GM23338 (cell line): ENCODE measurements at places on chromosomes 4 and X.

GRCh38 chrX:7059214-7059838 is 88.2 kb upstream of the STS start:
- DNase-seq, result no peak

DNA sequence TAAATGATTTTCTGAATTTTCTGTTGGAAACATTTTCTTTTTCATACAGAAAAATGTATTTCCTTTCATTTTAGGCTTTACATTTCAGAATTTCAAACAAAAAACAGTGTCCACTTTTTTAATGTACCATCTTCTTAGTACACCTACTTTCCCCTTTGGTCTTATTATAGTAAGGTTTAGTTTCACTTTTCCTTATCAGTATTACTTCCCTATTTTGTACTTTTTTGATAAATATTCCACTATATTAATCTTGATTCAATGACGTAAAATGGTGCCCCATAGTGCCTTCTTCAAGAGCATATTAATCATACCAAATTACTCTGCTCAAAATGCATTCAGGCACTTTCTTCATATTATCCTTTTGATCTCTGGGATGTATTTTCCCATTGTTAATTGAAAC is 52.5 kb downstream of the BANK1 start:
- no peak for DNase-seq

GRCh38 chr4:2691952-2692435 is 64.1 kb downstream of the TNIP2 start:
- DNase-seq, result no peak

- no peak for DNase-seq
Measured at GRCh38 chr4:124121461-124121971, 591.0 kb downstream of the ANKRD50 start.

DNA sequence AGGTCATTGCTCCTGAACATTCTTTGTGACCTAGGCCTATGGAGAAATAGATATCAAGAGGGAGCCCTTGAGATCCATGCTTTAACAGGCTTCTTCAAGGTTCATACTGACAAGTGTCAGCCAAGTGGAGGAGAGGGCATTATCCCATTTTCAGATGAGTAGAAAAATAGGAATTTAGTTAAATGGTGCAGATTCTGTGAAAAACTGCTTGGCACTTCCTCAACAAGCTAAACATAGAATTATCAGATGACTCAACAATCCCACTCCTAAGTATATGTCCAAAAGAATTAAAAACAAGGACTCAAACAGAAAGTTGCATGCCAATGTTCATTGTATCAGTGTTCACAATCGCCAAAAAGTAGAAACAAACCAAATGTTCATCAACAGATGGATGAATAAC is 43.8 kb upstream of the KCNIP4 start:
- DNase-seq, result no peak

- DNase-seq, result peak; percentile 41
Measured at GRCh38 chr4:76610751-76611547, 175.9 kb downstream of the SHROOM3 start.

DNA sequence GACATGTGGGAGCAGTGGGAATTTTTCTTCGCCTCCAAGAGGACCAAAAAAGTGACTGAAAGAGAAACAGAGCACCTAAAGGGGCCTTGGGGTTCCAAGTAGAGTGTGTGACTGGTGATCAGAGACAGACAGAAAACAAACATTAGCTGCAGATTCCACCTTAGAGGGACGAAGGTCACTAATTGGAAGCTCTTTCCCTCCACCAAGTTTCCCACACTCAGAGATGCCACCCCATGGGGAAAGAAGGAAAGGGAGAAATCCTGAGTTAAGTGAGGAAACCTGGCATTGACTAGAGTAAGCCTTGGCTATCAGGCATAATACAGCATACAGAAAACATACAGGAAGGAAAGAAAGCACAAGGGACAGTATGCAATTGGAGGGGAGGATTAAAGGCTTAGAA is 90.9 kb downstream of the HNRNPD start:
- DNase-seq, result peak; percentile 16

DNA sequence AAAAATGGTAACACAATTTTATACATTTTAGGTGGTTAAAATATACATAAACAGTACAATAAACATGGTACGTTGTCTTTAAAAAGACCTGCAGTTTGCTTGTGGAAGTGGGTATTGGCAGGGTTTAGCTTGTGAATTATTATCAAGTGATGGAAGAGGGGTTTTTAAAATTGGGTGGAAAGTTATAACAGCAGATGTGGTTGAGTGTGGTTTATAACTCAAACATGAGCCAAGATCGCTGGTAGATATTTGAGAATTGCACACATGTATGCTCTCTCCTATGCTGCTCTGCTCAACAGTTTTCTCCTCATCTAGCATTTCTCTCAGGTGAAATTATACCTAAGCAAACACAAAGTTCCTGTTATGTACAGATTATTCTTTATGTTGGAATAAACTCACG is 14.0 kb downstream of the EPGN start:
- DNase-seq, result no peak

- no peak for DNase-seq
Measured at GRCh38 chrX:3271183-3271833, 75.1 kb downstream of the MXRA5 start.

GRCh38 chrX:67749536-67749935 is 205.7 kb downstream of the AR start:
- no peak for DNase-seq

DNA sequence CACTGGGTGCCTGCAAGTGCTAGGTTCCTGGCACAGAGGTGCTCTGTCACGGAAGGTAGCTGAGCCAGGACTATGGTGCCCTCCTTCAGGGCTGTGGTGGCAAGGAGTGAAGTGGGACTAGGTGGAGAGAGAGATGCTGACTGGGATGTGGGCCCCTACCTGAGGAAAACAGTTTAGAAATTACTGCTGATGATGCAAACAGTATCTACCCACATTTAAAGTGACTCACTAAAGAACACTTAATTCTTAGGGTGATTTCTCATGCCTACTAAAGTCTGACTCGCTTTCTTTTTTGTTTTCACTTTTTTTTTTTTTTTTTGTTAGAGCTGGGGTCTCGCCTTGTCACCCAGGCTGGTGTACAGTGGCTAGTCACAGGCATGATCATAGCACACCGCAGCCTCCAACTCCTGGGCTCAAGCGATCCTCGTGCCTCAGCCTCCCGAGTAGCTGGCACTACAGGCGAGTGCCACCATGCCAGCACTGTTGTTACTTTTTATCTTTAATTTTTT is 3.1 kb downstream of the ZNF185 start:
- DNase-seq, result no peak

- DNase-seq, result peak; percentile 82
Measured at GRCh38 chr4:165355900-165356300, 22.9 kb upstream of the CPE start.

- DNase-seq, result no peak
Measured at GRCh38 chr4:121221608-121222007, 57.5 kb upstream of the TNIP3 start.

DNA sequence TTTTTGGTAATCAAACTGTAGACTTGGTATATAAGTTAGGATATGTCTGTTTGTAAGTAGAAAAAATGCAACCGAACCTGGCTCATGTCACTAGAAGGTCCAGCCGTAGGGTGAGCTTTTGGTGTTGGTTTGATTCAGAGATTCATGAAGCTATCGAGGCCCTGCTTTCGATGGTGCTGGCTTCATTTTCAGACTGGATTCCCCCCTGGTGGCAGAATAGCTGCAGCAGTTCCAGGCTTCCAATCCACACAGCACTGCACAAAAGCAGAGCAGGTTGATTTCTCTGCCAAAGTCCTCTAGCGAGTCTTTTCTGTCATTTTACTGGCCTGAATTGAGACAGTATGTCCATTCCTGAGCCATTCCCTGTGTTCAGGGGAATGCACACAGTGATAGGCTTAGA is 33.1 kb downstream of the PDK3 start:
- DNase-seq, result peak; percentile 10

- DNase-seq, result no peak
Measured at GRCh38 chrX:154370300-154371016, 4.0 kb downstream of the FLNA start.

DNA sequence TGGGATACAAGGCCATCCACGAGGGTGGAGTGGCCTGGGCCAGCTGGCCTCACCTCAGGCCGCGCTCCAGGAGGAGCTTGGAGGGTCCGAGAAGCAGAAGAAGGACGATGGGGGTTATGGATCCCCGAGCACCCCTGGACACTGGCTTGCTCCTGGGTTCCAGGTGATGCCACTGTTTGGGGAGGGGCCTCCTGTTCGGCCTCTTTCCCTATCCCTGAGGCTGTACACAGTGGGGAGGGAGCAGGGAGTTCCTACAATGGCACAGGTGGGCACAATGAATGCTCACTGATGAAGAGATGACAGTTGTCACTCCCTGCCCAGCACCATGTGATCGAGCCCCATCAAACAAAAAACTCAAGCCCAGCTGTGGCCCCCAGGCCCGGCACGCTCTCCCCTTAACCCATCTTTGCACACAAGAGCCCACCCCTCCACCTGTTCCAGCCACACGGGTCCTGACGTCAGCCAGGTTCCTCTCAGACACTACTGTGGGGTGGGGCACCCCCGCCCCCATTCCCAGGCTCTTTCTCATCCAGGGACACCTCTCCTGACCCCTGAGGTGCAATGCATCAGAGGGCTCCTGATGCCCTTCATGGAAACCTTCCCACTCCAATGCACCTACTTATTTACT is 70.3 kb downstream of the WFS1 start:
- no peak for DNase-seq

DNA sequence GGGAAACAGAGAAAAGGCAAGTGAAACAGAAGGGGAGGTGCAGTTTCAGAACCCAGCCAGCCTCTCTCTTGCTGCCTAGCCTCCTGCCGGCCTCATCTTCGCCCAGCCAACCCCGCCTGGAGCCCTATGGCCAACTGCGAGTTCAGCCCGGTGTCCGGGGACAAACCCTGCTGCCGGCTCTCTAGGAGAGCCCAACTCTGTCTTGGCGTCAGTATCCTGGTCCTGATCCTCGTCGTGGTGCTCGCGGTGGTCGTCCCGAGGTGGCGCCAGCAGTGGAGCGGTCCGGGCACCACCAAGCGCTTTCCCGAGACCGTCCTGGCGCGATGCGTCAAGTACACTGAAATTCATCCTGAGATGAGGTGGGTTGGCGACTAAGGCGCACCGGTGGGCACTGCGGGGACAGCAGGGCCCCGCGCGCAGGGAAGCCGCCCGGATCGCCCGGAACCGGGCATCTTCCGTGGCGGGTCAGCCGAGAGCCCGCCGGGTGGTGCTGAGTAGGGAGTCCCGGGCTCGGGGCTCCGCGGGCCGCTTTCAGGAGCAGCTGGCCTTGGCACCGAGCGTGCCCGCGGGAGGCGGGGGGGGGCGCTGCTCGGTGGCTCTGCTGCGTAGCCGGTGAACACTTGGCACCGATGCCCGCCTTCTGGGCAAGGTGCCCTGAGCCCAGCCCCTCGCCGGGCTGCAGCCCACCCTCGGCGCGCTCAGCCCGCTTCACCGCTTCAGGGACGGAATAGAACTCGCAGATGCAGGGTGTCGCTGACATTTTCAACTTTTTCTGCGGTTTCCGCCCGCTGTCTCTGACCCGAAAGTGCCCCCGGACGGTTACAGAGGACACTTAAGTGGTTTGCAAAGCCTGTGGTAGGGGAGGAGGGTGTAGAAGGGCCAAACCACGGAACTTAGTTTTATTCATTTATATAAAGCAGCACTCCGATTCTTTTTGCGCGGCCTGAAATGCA is at the start of gene CD38:
TSS of gene CD38 (plus strand) at position 40 of the 953 bp plus-strand sequence. CDS start at position 127, 87 bp downstream.
- peak; percentile 64 for DNase-seq

DNA sequence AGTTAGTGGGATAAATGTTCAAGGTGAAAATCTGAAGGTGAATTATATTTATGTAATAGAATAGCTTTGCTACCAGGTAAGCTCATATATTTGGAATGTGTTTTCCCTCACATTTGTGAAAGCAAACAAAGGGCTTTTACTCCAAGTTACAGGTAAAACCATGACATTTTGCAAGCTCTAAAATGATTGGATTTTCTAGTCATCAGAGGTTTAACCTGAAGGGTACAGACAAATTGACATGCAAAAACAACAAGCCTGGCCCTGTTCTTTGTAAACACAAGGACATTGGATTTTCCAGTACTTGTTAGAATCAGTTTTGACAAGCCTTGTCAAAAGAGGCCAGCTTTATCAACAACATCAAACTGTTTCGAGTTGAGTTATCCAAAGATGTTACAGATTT is 51.7 kb downstream of the ZFX start:
- DNase-seq, result no peak

GRCh38 chr4:128823025-128823661 is 13.6 kb downstream of the JADE1 start:
- DNase-seq, result no peak

DNA sequence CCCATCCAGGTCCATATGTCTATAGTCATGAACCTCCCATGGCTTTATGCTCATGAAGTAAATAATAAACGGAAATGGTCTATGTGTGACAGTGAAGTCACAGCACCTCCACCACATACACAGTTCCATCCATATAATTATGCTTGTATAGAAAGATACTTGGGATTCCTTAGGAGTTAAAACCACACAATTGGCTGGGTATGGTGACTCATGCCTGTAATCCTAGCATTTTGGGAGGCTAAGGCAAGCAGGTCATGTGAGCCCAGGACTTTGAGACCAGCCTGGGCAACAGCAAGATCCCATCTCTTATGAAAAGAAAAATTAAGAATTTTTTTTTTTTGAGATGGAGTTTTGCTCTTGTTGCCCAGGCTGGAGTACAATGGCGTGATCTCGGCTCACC is 55.6 kb upstream of the RBM47 start:
- DNase-seq, result no peak
